ENCODE measurements at places on chromosomes 1 and 21. TPM values are rescaled to one million over a fixed set of nuclear protein-coding genes. Genes with fewer than 3 reads are reported as not detected.
A peak's percentile ranks its signal among the peaks of the same experiment; 100 is the strongest.

The KRTAP13-4 gene
- total RNA-seq: not detected

The FAM72A gene
- total RNA-seq: 0.66 TPM

DNA sequence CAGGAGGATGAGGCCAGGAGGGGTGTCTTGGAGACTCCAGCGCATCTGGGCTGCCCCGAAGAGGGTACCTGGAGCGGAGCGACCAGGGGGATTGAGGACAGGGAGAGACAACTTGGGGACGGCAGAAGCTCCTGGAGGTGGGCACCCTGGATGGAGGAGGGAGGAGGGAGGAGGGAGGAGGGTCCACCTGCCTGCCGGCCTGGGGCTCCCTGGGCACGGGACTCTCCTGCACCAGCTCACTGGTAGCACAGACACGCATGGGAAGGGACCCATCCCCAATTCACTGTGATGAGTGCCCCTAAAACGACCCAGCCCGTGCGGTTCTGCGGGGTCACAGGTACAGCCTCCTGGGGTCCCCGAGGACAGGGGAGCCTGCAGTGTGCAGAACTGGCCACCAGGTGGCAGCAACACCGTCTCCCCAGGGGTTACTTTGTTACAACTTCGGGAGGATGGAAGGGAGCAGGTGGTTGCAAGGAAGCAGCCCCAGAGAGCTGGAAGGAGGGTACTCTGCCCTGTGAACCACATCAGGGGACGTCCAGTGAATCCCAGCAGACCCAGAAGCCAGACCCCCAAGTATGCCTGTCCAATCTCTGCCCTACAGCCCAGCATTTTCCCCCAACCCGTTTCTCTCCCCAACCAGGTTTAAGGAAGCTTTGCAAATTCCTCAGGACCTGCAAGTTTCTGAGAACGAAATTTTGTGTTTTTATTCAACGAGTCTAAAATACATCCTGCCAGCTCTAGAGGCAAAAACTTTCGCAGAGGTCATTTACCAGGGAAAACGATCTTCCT, 482.4 kb downstream of the NPHP4 start:
- peak; percentile 77 for DNase-seq

DNA sequence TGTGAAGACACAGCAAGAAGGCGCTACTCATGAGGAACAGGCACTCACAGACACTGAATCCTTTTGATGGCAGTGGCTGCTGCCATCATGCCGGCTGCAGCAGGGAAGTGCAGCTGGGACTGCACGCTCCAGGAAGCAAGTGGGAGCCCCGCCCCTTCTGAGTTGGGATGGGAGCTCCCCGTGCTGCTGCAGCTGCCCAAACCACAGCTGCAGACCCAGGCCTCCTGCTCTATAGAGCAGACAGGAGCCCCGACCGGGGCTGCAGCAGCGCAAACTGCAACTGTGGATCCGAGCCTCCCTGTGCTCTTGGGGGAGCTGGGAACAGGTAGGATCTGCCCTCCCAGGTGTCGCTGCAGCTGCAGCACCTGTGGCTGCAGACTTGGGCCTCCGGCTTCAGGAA, 65.2 kb upstream of the MARK1 start:
- DNase-seq: no peak

The AGT gene
- total RNA-seq: not detected

GRCh38 chr1:81226603-81226928, 574.2 kb upstream of the ADGRL2 start:
- no peak for DNase-seq

GRCh38 chr1:93670141-93670540, 11.5 kb downstream of the BCAR3 start:
- DNase-seq: no peak

DNA sequence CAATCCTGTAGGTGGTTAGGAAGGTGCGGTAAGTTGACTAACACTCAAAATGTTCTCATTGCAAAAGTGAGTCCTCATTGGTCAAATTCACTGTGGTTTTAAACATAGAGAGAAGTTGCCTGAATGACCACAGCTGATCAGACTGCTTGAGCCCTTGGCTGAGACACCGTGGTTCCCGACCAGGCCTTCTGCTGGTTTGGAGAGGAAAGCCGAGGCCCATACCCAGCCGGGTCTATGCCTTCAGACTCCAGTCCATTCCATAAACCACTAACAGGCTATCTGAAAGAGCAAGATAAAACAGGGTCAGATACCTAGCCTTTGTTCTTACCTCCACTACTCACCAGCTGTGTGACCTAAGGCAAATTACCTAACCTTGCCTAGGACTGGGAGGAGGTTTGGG, 133.9 kb downstream of the LMX1A start:
- no peak for DNase-seq

GRCh38 chr1:28323720-28324119, 5.1 kb upstream of the MED18 start:
- DNase-seq: no peak

DNA sequence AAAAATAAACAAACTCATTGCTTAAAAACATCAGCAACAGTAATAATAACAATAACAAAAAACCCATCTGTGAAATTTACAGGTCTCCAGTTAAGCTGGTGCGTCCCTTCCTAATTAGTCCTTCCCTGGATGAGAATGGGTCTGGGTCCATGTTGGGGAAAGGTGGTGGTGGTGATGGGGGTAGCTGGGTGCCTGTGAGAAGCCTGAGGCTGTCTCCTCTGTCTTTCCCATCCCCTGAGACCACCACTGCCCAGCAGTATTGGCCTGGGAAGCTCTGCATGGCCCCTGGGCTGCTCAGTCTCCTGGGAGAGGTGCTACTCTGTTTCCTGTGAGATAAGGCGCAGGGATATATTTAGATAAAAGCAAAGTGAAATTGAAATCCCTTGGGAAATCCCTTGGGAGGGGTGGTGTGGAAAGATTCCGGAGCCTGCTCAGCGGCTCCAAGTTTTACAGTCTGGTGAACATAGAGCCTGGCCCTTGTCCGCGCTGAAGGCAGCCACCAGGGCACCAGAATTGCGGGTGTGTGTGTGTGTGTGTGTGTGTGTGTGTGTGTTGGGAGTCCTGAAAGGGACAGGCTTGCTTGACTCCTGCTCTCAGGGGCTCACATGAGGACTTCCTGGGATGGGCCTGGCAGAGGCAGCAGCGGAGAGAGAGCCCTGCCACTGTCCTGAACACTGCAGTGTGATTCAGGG, 150.2 kb downstream of the FOXD2 start:
- no peak for DNase-seq

The CD160 gene
- not detected for total RNA-seq

- DNase-seq: peak; percentile 18
These were observed 89.8 kb downstream of the KIF14 start for GRCh38 chr1:200530623-200531261.

The GNG4 gene
- total RNA-seq: not detected

The CACYBP gene
- 140 TPM for total RNA-seq

GRCh38 chr1:156905176-156905575, 11.7 kb downstream of the PEAR1 start:
- no peak for DNase-seq

- no peak for DNase-seq
These were observed 10.0 kb downstream of the GDAP2 start for GRCh38 chr1:117919376-117919775.

GRCh38 chr1:113675302-113675701, 84.0 kb downstream of the PHTF1 start:
- DNase-seq: no peak

The AMY2A gene
- not detected for total RNA-seq

The PLPPR4 gene
- total RNA-seq: not detected

The ST6GALNAC5 gene
- not detected for total RNA-seq

All from CD4-positive, alpha-beta T cell (primary cell).